ENCODE measurements at places on chromosomes 5 and 9. TPM values are rescaled to one million over a fixed set of nuclear protein-coding genes. Genes with fewer than 3 reads are reported as not detected.
A peak's percentile ranks its signal among the peaks of the same experiment; 100 is the strongest.

- no peak for DNase-seq
These were observed 97.1 kb downstream of the CFAP95 start for GRCh38 chr9:69917743-69918142.

DNA sequence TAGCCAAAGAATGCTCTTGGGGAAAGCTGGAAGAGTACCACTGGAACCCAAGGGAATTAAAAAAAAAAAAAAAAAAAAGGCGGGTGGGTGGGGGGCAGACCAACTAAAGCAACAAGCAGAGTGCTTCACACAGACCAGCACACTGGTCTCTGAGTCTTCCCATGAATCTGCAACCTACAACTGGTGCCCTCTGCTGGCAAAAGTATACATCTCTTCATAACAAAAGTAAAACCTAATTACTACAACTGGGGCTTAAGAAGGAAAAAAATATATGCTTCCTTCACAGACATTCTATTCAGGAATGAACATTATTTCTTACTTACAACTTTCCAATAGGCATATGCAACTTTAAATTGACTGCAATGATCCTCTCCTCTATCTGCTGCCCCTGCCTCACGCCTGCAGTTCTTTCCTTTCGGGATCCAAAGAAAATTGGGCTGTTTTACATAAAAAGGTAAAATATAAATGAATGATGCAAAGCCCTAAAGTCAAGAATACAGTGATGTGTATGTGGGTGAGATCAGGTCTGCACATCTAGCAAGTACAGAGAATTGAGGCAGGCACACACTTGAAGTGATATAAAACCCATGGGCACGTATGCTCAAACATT is 7.2 kb upstream of the KLHL3 start:
- peak; percentile 70 for DNase-seq

GRCh38 chr5:132782101-132782500 is 5.1 kb upstream of the SEPTIN8 start:
- DNase-seq = no peak

HNRNPAB gene
- 212 TPM for total RNA-seq

DNA sequence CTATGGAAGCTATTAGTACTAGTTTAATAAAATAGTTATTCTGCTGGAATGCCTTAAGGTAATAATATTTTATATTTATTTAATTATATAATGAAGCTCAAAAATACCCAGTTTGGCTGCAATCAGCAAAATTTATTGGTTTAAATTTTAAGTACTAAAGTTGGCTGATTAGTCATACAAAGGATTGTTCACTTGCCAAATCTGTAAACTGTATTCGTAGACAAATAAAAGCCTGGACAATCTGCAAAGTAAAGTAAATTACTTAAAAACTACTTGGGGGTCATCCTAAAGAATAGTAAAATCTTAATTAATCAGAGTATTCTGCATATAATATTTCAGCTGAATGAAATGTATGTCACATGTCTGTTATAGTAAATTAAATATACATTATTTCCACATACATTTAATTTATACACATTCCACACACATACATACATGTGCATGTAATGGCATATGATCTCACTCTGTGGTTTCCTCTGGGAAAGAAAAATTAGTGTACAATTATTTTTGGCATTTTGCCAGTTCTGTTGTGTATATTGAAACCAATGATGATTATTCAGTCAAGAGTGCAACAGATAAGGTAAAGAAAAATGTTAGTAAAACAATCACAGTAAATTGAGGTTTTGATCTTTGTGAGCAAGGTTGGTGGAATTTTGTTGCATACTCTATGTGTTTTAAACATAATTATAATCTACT is 455.9 kb downstream of the CDH9 start:
- DNase-seq = no peak

IL5 gene
- not detected for total RNA-seq

DNA sequence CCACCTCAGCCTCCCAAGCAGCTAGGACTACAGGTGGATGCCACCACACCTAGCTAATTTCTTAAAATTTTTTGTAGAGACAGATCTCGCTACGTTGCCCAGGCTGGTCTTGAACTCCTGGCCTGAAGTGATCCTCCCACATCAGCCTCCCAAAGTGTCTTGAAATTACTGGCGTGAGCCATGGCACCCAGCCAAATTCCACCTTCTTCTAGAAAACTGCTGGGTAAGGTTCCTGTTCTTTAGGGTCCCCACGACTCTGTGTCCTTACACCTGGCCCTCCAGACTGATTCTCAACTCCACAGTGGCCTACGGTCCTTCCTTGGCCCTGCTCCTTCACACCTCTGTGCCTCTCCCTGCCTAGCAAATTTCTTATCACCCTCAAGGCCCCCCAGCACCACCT is 1.9 kb downstream of the MAPK9 start:
- no peak for DNase-seq

GRCh38 chr5:124919747-124920525 is 173.5 kb upstream of the ZNF608 start:
- DNase-seq = no peak

- DNase-seq = no peak
These were observed 16.5 kb upstream of the NRARP start for GRCh38 chr9:137318602-137319001.

DNA sequence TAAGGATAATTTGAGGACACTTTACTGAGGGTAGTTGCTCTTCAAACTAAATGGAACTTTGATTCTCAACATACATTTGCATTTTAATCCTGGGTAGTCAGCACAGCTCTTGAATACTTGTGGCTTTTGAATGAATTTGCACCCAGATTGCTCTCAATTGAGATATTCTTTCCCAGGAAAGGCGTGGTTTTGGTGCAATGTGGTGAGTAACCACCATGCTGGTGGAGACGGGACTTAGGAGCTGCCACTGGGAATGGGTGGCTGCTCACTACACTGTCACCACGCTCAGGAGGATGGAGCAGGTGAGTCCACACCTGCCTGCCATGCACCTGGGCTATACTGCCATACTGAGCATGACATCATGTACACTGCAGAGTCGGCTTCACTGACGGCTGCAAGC is 99.2 kb downstream of the IRX1 start:
- DNase-seq = no peak
